ENCODE measurements at places on chromosomes 11 and 22.

- DNase-seq: no peak
Observed at GRCh38 chr11:123216249-123216648, 21.2 kb upstream of the CLMP start.

DNA sequence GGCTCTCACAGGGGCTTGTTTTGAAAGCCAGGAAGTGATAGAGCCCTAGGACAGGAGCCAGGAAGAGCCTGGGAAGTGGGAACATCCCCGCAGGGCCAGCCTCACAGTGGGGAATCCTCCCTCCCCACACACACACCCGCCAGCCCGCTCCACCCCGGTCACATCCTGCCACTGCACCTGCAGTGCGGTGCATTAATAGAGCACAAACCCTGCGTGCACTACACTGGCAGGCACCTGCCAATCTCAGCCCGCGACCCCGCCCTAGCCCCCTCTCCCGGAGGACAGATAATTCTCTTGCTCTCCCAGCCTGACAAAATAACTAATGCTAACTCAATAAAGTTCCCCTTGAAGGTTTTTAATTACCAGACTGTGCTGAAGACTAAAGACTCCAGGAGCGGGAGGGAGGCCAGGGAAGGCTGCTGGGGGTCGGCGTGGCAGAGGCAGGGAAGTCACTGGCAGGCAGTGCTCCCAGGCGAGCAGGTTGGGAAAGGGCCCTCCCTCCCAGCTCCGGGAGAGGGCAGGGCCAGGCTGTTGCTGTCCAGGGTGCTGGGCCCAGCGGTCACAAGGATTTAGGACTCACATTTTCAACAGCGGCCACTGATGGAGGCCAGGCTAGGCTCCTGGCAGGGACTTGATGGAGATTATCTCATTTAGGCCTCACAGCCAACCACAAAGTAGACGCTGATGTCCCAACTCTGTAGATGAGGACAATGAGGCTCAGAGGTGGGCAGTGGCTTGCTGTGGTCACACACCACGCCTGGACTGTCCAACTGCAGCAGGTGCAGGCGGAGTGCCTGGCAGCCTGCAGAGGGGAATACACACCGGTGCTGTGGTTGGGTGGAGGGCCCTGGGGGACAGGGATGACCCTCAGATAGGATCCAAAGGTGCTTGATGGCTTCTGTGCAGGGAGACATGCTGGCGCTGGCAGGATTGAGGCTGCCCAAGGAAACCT is 23.9 kb upstream of the TCF20 start:
- peak; percentile 58 for DNase-seq

- no peak for DNase-seq
Observed at GRCh38 chr11:23755076-23755475, 741.8 kb upstream of the LUZP2 start.

DNA sequence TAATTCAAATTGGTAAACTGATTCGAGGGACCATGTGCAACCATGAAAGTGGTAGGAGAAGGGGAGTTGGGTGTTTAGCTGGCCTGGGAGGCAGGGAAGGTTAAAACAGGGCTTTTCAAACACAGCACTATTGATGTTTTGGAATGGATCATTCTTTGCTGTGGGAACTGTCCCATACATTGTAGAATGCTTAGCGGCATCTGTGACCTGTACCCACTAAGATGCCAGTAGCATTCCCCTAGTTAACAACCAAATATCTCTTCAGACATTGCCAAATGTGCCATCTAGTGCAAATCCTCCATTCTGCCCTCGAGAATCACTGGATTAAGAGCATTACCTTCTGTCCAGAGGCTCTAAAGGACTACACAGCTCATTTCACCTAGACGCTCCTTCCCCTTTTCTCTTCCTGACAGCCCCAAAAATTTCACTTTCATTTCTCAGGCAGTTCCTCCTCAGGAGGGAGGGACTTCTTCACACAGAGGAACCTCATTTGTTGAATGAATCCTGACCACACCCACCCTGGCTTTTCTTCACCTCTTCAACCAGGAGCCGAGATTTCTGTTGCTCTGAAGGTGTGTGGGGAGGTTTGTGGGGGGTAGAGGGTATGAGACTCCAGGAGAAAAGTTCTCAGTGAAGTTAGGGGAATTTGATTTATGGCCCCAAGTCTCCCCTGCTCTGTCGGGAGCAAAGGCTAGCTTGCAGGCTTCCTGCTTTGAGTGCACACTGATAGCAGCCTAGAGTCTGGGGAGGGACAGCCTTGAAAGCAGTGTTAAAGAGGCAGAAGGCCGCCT is at the start of gene TRIM34:
Gene TRIM34 (plus strand): TSS at position 513 of the 791 bp plus-strand sequence. CDS start 7,331 bp downstream, outside the sequence.
- DNase-seq: peak; percentile 68

GRCh38 chr22:23539135-23539838 is 40.8 kb downstream of the IGLL1 start:
- peak; percentile 69 for DNase-seq

DNA sequence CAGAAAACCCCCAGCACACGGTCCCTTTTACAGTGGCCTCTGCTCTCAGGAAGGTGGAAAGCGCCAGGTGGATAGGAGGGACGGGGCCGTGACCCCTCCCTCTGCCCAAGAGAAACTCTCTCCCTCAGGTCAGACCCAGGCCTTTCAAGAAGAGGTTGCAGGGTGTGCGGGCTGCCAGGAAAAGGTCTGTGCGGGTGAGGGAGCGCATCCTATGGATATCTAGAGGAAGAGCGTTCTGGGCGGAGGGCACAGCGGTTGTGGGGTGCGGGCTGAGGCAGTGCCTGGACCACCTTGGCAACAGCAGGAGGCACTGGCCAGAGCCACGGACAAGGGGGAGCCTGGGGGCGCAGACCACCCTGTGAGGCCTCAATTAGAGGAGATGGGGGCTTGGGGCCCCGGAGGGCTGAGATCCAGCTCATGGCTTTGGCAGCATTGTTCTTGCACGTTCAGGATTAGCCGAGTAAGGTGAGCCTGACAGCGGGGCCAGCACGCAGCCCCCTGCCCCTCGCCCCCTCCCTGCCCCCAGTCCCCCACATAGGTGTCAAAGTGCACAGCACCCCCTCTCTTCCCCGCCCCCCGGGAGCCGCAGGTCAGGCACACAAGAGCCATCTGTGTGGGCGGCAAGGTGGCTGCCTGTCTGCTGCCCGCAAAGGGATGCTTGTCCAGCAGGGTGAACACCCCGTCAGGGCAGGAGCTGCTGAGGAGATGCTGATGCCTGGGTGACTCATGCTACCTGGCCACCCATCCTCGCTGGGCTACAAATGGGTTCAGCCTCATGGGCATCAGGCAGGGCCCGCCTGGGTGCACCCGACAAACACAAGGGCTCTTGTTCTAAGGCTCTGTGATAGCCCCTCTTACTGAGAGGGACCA is 92.8 kb upstream of the KCNQ1OT1 start:
- DNase-seq: no peak

- DNase-seq: peak; percentile 8
Observed at GRCh38 chr11:31870609-31871309, 59.6 kb upstream of the PAX6 start.

DNA sequence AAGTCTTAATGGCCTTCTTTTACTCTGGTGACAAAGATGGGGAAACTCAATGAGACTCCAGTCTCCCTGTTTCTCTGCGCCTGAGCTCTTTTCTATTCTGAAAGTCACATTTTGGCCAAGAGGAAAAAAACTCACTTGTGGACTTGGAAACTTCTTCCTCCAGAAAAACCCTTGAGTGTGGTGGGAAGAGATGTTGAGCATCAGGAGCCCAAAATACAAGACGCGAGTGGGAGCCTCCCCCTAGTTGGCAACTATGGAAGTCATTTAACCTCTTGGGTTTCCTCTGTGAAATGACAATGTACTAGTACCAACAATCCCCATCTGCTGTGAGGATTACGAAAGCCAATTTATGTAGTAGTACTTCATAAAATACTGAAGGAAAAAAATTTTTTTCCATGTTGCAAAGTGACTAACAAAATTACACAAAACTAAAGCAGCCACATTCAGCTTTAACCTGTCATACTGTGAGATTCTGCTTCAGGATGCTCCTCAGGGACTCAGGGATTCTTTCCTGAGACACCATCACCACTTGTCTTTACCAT is 524 bp upstream of the SLC25A17 start:
- no peak for DNase-seq

Data from Caki2 (cell line).